ENCODE measurements at places on chromosomes 11 and 22.

- peak; percentile 42 for DNase-seq
Measured at GRCh38 chr11:92278791-92279433, 54.3 kb downstream of the FAT3 start.

- peak; percentile 41 for DNase-seq
Measured at GRCh38 chr11:36356201-36356600, 60.1 kb downstream of the PRR5L start.

GRCh38 chr22:43476341-43476740 lies 64.5 kb downstream of the MPPED1 start:
- no peak for DNase-seq

DNA sequence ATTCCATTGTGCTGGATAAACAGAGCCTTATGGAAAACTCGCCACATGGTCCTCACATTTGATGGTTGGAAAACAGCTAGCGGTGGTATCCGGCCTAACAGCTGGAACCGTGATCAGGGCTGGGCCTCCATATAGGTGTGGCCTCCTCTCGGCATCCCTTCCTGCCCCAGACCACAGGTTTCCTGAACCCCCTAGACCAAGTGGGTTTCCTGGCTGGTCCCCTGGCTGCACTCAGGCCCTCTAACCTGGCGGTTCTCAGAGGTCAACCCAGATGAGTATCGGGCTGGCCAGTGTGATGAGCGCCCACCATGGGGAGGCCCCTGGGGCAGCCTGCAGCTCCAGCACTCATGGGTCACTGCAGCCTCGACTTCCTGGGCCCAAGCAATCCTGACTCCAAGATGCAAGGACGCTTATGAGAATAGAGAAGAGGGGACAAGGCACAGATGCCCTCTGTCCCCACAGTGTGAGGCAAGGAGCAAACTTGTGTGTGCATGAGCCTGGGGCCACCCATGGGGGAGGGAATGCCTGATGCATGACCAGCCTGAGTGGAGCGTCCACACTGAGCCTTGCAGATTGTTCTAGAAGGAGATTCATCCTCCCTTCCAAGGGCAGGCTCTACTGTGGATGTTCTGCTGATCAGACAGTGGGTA lies 53.4 kb upstream of the WNT7B start:
- DNase-seq, result no peak

DNA sequence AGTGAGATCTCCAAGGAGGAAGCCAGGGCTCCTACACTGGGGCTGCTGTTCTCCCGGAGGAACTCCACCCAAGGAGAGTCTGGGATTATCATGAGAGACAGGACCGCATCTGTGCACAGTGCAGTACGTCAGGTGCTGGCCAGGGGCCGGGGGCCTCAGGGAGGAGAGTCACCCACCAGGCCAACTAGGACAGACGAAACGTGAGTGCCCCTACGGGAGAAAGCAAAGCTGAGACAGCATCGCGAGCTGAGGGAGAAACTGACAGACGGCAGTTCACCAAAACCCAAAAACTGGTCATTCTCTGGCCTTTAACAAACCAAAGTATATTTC lies 273.4 kb downstream of the BRD1 start:
- no peak for DNase-seq

DNA sequence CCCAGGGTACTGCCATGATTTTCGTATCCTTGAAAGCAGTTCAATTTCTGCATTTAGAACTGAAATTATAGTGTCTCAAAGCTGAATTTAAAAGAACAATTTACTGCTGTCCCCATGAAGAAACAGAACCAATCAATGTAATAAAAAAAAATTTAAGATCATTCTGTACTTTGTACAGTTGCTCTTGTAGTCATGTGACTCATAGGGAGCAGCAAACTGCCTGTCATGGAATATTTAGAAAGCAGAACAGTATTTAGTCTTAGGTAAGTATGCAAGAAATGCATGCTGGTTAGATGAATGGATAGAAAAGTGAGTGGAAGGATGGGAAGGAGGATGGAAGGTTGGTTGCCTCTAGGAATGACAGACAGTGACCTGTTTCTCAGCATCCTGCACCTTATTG lies 450.9 kb downstream of the RAB38 start:
- no peak for DNase-seq

- no peak for DNase-seq
Measured at GRCh38 chr11:34809191-34810106, 106.7 kb downstream of the APIP start.

- peak; percentile 49 for DNase-seq
Measured at GRCh38 chr11:85712953-85713352, 27.0 kb upstream of the CCDC89 start.
